GM12891 (cell line): ENCODE measurements at places on chromosomes 16 and 17.

- no peak for DNase-seq
These were observed 97.7 kb downstream of the GSG1L start for GRCh38 chr16:27965801-27966200.

DNA sequence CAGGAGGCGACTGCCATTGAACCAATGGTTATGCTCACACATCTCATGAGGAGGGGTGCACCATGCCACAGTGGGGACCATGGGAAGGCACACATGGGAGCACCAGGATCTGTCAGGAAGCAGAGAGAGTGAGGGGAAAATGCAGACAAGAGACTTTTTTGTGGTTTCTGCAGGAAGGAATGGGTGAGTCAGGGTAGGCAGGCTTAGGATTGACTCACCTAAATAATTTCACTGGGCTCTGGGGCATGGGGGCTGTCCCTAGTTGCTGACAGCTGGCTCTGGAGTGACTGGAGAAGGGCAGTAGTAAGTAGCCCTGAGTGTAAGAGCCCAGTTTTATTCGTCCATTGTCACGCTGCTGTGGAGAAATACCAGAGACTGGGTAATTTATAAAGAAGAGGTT is 202.4 kb downstream of the AXIN2 start:
- DNase-seq: no peak

DNA sequence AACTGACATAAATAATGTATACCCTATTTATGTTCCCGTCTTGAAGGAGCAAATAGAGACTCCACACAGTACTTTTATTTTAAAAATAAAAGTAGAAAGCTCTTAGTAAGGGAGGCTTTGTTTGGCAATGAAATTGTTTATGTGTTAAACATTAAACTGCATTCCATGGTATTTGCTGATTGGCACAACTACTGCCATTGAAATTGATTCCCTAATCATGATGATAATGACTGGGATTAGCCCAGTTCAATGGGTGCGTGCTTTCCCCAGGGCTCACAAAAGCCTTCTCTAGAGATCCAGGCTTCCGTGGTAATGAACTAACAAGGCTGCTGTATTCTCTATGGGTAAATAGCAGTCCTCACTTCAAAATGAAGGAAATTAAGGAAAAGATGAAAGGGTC is 67.5 kb downstream of the GPRC5B start:
- DNase-seq: no peak

DNA sequence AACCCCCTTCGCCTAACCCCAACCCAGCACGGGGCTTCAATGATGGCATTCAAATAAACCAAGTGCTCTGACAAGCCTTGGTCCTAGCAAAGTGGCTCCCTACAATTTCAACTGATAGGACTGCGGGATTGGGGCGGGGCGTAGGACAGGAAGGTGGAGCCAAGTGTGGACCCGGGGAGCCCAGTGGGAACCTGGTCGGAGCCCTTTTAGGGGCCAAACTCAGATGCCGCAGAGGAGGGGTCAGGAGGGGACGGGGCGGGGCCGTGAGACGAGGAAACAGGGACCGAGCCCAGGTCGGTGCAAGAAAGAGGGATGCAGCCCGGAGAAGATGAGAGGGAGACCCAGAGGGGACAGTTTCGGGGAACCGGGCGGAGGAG is 13.2 kb upstream of the CDIPT start:
- no peak for DNase-seq

DNA sequence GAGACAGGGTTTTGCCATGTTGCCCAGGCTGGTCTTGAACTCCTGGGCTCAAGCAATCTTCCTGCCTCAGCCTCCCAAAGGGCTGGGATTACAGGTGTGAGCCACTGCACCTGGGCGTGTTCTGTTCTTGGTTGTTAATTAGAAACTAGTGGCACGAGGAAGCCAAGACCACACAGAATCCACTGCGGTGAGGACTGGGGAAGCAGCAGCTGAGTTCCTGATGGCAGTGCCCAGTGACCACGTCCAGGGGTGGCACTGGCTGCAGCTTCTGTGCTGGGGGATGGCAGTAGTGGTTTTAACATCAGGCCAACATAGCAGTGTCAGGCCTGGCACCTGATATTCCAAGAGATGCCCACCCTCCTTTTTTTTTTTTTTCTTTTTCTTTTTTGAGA is 39.7 kb upstream of the NDRG4 start:
- no peak for DNase-seq

DNA sequence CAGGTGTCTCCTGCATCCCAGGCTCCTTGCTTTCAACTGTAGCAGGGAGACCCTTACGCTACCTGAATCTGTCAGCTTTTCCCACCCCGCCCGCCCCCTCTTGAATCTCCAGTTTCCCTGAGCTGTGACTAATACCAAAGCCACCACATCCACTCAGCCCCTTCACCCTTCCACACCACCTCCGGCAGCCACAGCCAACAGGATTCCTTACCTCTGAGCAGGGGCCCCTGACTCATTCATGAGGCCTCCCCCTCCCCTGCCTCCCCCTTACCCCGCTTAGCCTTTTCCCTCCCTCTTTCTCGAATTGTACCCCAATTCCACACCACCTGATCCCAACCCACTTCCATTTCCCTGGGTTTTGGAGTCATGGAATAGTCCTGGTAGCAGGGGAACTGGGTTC is 2.3 kb downstream of the STX1B start:
- DNase-seq: no peak

GRCh38 chr17:14320734-14321475 is 20.0 kb downstream of the HS3ST3B1 start:
- DNase-seq: no peak

GRCh38 chr16:84358601-84359295 is 9.6 kb upstream of the ATP2C2 start:
- DNase-seq: no peak

GRCh38 chr16:61948414-61948813 is 87.8 kb downstream of the CDH8 start:
- DNase-seq: no peak

GRCh38 chr17:74863420-74864296 is 4.0 kb upstream of the GRIN2C start:
- no peak for DNase-seq

GRCh38 chr17:58282442-58282841 is 1.7 kb upstream of the MPO start:
- no peak for DNase-seq

DNA sequence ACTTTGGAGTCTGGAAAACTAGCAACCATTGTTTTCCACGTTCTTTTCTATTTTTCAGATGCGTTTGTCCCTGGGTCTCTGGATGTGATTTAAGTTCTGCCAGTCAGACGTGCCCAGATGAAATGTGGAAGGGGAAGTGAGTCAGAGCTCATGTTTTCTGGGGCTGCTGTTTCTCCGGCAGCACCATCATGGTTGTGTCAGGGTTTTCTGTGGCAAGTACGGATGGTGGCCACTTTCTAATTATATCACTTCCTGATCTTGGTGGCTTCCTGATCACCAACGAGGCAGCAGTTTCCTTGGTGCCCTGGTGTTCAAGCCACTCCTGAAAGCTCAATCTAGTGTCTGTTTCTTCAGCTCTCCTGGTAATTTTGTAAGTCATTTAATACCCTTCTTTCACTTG is 31.4 kb upstream of the PMFBP1 start:
- peak; percentile 28 for DNase-seq

DNA sequence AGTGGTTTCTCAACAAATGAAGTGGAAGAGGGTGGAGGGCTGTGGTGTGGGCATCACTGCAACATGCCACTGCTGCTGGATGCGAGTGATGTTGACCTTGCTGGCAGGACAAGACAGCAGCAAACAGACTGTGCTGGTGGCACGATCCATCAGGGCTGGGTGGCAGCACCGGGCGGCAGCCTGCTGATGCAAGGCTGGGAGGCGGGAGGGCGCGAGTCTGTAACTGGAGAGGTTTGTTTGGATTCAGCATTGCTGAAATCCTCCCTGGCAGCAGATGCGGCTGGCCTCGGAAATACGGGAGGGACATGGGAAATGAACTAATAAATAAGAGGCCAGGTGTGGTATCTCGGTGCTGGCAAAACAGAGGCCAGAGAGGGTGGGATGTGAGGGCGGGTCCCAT is 224.2 kb downstream of the ENGASE start:
- DNase-seq: no peak

GRCh38 chr17:77887464-77888241 is 70.8 kb upstream of the TNRC6C start:
- peak; percentile 48 for DNase-seq

- DNase-seq: no peak
These were observed 130.8 kb downstream of the XYLT1 start for GRCh38 chr16:17339764-17340541.

DNA sequence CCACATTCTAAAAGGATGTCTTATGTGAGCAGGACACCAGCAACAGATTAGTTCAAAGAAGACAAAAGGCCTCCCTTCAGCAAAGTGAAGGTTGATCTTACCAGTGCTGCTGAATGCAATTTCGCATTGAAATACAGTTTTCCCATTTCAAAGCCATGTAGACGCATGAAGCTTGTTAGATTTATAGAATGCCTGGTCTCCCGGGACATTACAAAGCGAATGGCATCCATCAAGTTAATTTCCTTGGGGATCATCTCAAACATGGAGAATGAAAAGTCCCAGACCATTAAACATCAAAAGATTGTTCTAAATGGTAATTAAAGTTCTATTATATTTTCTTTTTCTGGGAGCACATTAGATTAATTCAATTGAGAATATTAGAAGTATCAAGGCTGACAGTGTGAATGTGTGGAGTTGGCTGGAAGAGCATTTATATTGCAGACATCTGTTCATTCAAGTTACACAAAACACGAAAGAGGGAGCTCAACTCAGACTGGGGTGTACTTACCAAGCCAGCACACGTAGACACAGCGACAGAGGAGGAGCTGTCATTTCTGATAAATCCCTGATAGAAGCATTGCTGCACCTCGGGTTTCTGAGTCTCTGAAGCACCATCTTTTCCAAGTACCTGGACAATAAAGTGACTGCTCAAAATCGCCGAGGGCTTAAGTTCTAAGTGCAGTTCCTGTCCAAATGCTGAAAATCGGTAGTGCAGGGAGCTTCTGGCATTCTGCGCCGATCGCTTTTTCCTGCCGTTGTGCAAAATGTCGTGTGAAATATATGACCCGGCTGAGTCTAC is 3.8 kb downstream of the ADAMTS18 start:
- DNase-seq: no peak

GRCh38 chr16:89863741-89864526 is 9.5 kb upstream of the TCF25 start:
- DNase-seq: no peak

- peak; percentile 83 for DNase-seq
These were observed 28.1 kb upstream of the LGALS9 start for GRCh38 chr17:27602721-27603420.

DNA sequence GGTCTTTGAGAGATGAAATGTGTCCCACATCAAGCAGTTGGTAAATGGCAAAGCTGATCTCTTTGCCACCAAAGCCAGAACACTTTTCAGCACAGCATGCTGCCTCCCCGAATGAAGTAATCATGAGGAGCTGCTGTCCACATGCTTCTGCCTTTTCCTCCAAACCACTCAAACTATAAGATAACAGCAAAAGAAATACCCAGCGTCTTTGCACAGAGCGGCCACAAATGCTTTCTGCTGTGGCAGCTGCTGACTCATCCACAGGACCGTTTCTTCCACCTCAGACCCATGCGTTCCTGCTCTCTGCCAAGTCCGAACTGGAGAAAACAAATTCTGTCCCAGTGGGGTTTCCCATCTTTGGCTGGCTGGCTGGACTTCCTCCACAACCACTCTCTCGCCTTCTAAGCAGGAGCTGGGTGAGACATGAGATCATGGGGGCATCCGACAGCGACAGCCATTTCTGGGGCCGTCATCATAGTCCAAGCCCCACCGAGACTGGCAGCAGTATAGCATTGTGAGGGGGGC is 27.1 kb downstream of the TBC1D3B start:
- no peak for DNase-seq

- no peak for DNase-seq
These were observed 367.7 kb upstream of the CDH11 start for GRCh38 chr16:65489531-65490023.

DNA sequence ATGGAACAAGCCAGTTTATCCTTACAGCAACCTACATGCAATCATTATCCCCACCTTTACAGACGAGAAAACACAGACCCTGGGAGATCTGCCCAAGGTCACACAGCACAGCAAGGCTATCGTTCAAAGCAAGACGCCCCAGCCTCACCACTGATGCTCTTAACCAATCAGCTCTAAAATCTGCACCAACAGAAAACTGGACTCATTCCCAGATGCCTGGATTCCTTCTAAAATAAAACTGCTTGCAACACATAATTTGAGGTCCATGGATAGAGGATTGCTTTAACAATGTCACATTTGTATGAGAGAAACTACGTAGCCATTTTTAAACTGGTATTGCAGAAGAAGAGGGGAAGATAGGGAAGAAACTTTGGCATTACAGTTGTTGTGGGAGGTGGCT is 6.8 kb downstream of the COTL1 start:
- no peak for DNase-seq

DNA sequence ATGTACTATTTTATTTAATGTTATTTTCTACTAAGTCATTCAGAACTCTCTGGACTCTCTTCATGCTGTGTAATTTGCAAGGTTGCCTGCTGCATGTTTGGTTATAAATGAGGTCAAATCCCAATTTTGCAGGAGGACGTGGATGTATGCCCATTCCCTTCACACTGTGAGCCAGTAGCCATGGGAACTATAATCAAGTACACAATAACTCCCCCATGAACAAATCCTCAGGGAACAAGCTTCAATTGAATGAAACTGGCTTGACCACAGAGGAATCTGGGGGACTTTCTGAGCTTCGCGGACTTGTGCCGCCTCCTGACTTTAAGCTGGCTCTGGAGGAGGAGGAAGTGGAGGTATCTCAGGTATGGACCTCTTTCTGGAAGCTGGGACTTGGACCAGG is 14.6 kb upstream of the KCTD13 start:
- no peak for DNase-seq

- DNase-seq: no peak
These were observed at the start of gene CDH13 for GRCh38 chr16:82626791-82627261. CDH13 (plus strand) TSS chr16:82626969.

GRCh38 chr17:75271233-75271954 is 363 bp upstream of the MIF4GD start:
- peak; percentile 95 for DNase-seq

DNA sequence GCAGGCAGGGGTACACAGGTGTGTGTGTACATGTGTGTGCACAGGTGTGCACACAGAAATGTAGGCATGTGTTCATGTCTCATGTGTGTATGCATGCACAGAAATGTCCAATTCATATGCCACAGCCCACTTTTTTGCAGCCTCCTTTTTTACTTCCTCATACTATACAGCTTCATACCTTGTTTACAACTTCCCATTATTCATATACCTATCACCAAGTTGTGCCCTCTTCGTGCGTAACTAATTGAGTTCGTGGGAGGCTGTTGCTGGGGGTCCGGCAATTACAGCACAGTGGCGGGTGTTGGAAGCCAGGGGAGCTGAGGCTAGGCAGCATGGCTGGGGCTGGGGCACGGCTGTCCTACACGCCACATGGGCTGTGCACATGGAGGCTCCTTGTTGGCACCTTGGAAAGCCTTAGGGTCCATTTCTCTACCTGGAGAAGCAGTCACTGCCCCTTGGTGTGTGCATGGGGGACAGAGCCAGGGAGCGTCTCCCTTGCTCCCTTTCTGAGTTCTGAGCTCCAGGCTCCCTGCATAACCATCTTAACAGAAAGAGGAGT is 266.7 kb downstream of the ENGASE start:
- DNase-seq: no peak

GRCh38 chr17:75978938-75979704 is at the start of the genes ACOX1 and TEN1:
ACOX1 (minus strand) TSS chr17:75979166; CDS start chr17:75979073, 93 bp downstream.
TEN1 (plus strand) TSS chr17:75979240; CDS start chr17:75986193, 6,953 bp downstream.
- DNase-seq: peak; percentile 84

- no peak for DNase-seq
These were observed 131.3 kb upstream of the CDH8 start for GRCh38 chr16:62167551-62167950.
